Chondrocyte (in vitro differentiated cells): ENCODE measurements at places on chromosomes 4 and X. TPM values are rescaled to one million over a fixed set of nuclear protein-coding genes. Genes with fewer than 3 reads are reported as not detected.

- DNase-seq = no peak
Measured at GRCh38 chrX:29231800-29232199, 644.6 kb downstream of the IL1RAPL1 start.

GRCh38 chrX:123331859-123332258 is 147.8 kb downstream of the GRIA3 start:
- DNase-seq = no peak

The POU4F2 gene
- total RNA-seq = not detected in 3 replicates

GRCh38 chr4:5631352-5632065 is 76.8 kb downstream of the EVC2 start:
- no peak for DNase-seq

- no peak for DNase-seq
Measured at GRCh38 chr4:140777386-140777785, 21.2 kb upstream of the TBC1D9 start.

- no peak for DNase-seq
Measured at GRCh38 chr4:76654084-76654483, 219.1 kb downstream of the SHROOM3 start.

The RGN gene
- total RNA-seq = 0.33 TPM in 1 of 3 replicates, not detected in the others

DNA sequence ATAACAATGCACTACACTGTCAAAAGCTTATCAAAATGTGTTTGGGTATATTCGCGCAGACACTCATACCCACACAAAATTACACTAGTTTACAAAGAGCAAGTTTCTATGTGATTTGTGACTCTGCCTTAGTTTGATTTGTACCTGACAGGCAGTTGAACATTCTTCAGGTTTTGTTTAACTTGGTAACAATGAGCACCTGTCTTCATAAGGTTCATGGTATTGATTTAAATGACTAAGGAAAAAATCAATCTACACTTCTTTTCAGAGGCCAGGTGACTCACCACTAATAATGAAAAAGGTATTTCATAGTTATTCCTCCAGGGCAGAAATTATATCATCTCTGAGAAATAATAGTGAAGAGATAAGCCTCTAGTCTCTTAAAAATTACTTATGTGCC is 1114.6 kb upstream of the AGA start:
- DNase-seq = no peak

The RRH gene
- total RNA-seq = not detected in 3 replicates

GRCh38 chr4:147824884-147825283 is 93.0 kb downstream of the ARHGAP10 start:
- DNase-seq = no peak

- DNase-seq = no peak
Measured at GRCh38 chr4:89755220-89755619, 81.7 kb downstream of the SNCA start.

The LDB2 gene
- 1.5 to 6.3 TPM (median 2.0 TPM) in 3 replicates for total RNA-seq

GRCh38 chr4:173181848-173182247 is 13.2 kb downstream of the GALNT7 start:
- no peak for DNase-seq

The NPY2R gene
- not detected in 3 replicates for total RNA-seq

DNA sequence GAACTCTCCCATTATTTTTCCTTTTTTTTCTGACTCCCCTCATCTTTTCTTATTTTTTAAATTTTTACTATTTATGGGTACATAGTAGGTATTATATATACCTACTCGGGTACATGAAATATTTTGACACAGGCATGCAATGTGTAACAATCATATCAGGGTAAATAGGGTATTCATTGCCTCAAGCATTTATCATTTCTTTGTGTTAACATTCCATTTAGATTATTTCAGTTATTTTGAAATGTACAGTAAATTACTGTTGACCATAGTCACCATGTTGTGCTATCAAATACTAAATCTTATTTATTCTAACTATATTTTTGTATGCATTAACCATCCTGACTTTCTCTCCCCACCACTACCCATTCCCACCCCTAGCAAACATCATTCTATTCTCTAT is 33.8 kb upstream of the SLIT2 start:
- DNase-seq = no peak
